ENCODE measurements at places on chromosomes 1 and 21.
A peak's percentile ranks its signal among the peaks of the same experiment; 100 is the strongest.

DNA sequence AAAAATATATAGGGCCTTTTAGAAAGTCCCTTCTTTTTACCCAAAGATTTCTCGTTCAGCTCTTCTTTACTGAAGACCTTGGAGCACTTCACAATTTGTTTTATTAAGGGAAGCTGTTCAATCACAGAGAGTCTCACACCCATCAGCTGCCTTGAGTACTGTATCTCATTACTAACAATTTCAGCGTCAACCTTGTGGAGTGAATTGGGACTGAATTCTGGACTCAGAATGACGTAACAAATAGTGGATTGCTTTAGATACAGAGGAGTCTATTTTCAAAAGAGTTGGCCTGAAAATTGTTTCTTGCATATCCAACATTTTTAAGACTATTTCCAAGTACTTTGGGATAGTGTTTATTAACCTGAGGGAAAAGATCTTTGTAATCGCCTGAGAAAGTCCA is 7.9 kb downstream of the MAP10 start:
- DNase-seq: no peak

DNA sequence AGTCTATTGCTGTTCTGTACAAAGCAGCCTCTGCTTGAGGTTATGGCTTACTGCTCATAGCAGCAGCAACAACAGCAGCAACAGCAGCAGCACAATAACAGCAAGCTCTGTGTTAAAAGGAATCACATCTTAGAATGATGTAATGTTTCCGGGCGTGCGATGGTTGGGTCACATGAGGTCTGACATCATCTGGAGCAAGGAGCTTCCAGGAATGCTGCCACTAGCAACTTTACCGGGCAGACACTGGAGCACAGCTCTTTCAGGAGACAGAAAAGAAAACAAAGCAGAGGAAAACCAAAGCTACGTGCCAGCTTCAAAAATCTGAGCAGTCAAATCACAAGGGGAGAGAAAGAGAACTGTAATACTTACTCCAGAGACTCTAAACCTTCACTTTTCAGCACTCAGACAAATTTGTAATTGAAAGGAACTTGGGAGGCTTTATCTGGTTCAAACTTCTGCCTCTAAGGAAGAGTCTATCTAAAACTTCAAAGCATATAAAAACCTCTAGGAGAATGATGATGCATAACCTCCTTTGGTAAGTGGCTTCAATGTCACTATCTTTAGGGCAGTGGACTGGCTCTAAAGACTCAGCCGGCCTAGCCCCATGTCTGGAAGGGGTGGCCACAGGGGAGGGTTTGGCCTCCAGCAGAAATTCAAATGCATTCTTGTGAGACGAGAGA is 28.3 kb upstream of the RAB3GAP2 start:
- peak; percentile 82 for DNase-seq

GRCh38 chr21:41815652-41816582 is 49.1 kb upstream of the RIPK4 start:
- no peak for DNase-seq

DNA sequence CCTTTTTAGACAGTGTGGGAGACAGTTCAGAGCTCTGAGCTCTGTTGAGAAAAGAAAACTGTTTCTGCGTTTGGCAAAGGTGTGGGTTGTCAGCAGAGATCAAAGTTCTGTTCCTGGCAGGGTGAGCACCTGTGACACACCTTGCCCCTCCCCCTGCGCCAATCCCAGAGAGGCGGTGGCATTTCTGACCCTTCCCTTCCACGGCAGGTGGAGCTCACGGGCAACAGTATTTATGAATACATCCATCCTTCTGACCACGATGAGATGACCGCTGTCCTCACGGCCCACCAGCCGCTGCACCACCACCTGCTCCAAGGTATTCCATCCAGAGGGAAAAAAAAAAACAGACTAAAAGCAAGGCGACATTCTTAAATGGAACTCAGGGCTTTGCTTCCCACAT is 20.7 kb downstream of the SIM2 start:
- no peak for DNase-seq

GRCh38 chr1:92372164-92372563 is 73.3 kb downstream of the RPAP2 start:
- DNase-seq: no peak

- DNase-seq: no peak
Observed at GRCh38 chr1:108679586-108680213, 12.4 kb upstream of the PRPF38B start.

- DNase-seq: no peak
Observed at GRCh38 chr1:9150582-9151327, 21.9 kb upstream of the GPR157 start.

DNA sequence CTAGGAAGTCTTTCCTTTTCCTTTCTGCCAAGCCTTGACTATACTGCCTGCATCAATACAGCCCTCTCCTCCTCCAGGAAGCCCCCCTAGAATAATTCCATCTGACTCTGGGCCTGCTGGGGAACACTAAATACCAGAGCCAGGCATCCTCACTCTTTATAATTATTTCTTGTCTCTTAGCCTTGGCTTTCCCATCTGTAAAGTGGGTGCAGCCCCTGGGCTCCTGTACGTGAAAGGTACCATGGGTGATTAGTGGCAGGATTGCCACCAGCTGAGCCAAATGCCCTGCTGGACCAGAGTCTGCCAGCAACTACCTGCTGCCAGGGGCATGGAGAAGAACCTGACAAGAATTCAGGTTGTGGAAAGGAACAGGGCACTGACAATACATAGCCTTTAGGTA is 58.7 kb downstream of the LGR6 start:
- DNase-seq: no peak

GRCh38 chr1:36994294-36994693 is 40.0 kb downstream of the GRIK3 start:
- no peak for DNase-seq

DNA sequence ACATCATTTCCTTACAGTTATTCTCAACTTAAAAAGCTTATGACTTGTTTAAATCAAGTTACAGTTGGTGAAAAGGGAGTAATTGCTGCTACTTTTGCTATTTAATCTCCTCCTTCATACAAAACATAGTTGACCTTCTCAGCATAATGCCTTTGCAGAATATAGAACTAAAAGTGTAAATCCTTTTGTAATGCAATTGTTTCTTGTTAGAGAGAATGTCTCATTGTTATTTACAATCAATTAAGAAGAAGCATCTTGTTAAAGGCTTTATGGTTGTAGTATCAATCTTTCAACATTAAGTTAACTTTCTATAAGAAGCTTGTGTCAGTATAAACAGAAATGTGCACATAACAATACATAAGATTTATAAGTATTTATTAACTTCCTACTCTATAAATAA is 360.7 kb downstream of the BRINP3 start:
- no peak for DNase-seq

Measured in foreskin fibroblast (primary cell).